ENCODE measurements at places on chromosomes 13 and 19. TPM values are rescaled to one million over a fixed set of nuclear protein-coding genes. Genes with fewer than 3 reads are reported as not detected.
A peak's percentile ranks its signal among the peaks of the same experiment; 100 is the strongest.

GRCh38 chr19:18110609-18111232 lies 13.1 kb downstream of the MAST3 start:
- peak; percentile 19 for DNase-seq

DNA sequence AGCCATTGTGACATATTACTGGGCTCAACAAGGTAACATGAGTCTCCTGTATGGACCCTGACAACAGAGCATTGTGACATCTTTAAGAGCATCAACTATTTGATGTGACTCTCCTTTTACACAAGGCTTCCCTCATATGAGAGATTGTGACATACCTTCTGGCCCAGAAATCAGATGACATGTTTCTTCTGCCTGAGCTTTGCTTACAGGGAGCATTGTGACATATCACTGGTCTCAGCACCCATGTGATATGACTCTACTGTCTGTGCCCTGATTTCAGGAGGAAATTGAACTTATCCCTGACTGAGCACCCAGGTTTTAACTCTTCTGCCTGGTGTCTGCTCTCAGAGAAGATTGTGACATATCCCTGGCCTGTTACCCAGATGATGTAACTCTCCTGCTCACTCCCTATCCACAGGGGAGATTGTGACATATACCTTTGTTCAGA lies 15.9 kb upstream of the ZNF681 start:
- DNase-seq, result no peak

DNA sequence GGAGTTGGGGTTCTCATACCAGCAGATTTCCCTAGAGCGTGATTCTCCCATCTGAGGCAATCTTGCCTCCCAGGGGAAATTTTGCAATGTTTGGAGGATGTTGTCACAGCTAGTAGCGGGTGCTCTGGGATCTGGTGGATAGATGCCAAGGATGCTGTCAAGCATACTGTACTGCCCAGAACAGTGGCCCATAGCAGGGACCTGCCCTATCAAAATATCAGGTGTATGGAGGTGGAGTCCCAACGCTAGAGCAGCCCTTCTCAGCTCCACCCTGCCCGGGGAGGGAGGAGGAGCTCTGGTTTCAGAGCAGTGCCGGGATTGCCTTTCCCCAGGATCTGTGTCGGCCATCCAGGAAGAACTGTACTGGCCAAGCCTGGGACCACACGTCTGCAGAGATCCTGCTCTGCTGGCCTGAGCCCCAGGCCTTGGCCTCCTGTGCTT lies 10.9 kb upstream of the QTRT1 start:
- peak; percentile 90 for DNase-seq

DNA sequence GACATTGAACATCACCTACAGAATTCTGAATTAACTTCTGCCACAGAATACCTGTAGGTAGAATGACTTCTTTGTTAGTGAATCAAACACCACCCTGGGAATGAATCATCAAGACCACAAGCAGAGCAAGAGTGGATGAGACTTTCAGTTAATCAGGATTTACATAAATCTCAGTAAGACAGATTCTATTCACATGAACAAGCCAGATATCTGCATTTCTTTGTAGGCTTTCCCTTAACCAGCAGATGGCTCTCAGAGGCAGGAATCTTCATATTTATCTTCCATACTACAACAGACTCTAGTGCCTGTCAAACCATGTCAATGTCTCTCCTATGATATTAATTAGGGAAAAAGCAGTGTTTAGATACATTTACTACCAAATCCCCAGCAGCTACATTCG lies 412.1 kb downstream of the KLF12 start:
- no peak for DNase-seq

GRCh38 chr19:18164072-18164471 lies 9.5 kb upstream of the IFI30 start:
- DNase-seq, result no peak

GRCh38 chr19:12789098-12789903 lies 2.0 kb upstream of the JUNB start:
- no peak for DNase-seq

The PRODH2 gene
- not detected for total RNA-seq

The MAN2B1 gene
- 106 TPM for total RNA-seq

The ZNF780B gene
- 22.3 TPM for total RNA-seq

The C13orf42 gene
- not detected for total RNA-seq

The PLK5 gene
- not detected for total RNA-seq

The NDUFA7 gene
- 3.8 TPM for total RNA-seq

All from thyroid gland (tissue), 4 donors.